Activated CD4-positive, alpha-beta T cell treated with anti-CD3 and anti-CD28 coated beads, Interleukin-2, amount 10 ng/mL, durations not matched to agents 7 days and 5 days (primary cell): ENCODE measurements at places on chromosomes 16 and 17. TPM values are rescaled to one million over a fixed set of nuclear protein-coding genes. Genes with fewer than 3 reads are reported as not detected.

Gene NPW
- total RNA-seq = 0.42 TPM

Gene CLN3
- total RNA-seq = 53.4 TPM

GRCh38 chr17:5832886-5833285, 237.3 kb upstream of the WSCD1 start:
- H3K4me1 ChIP-seq = peaks cover 8% of the 10 kb centered on the region
- no peaks in the 10 kb centered on the region for H3K36me3 ChIP-seq
- H3K4me3 ChIP-seq = no peak overlapping the region
- no peak overlapping the region for H3K27ac ChIP-seq
- H3K27me3 ChIP-seq = peaks cover 6% of the 10 kb centered on the region
- DNase-seq = no peak

GRCh38 chr17:46831573-46832330, 13.3 kb upstream of the WNT3 start:
- no peak overlapping the region for H3K27ac ChIP-seq
- H3K36me3 ChIP-seq = no peaks in the 10 kb centered on the region
- peaks cover 12% of the 10 kb centered on the region for H3K27me3 ChIP-seq
- H3K4me1 ChIP-seq = peaks cover 2% of the 10 kb centered on the region
- H3K4me3 ChIP-seq = no peak overlapping the region

Gene C16orf54
- total RNA-seq = 92.3 TPM
